ENCODE measurements at places on chromosomes 13 and 19. TPM values are rescaled to one million over a fixed set of nuclear protein-coding genes. Genes with fewer than 3 reads are reported as not detected.

Gene EXOSC5
- 23.0 TPM for total RNA-seq

Gene ZNF491
- total RNA-seq, result not detected

GRCh38 chr19:17831419-17831888 lies 10.1 kb upstream of the INSL3 start:
- DNase-seq, result no peak

GRCh38 chr19:31963746-31964145 lies 381.7 kb upstream of the ZNF507 start:
- DNase-seq, result no peak

DNA sequence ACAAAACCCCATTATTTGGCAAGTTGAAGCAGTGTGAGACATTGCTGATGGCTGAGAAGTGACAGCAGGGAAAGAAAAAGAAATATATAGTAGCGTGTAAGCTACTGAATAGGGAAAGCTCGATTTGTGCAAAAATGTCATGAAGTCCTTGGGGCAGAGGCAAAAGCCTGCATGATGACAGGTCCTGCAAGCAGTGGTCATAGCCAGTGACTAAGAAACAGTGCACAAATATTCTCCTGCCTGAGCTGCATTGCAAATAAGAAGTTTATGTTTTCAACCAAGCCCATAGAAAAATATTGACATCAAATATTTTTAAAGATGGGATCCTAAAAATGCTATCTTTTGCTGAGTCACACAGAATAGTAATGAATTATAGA lies 270.0 kb downstream of the SLITRK6 start:
- no peak for DNase-seq

- no peak for DNase-seq
Observed at GRCh38 chr13:67306742-67307141, 76.6 kb upstream of the PCDH9 start.

Gene CYP2F1
- total RNA-seq, result not detected

GRCh38 chr13:76764916-76765315 lies 121.3 kb downstream of the KCTD12 start:
- DNase-seq, result no peak

GRCh38 chr13:98478189-98479129 lies 98.4 kb downstream of the STK24 start:
- peak; percentile 59 for DNase-seq

Gene ZMYM5
- total RNA-seq, result 14.4 TPM

- no peak for DNase-seq
Observed at GRCh38 chr19:2193807-2194206, 30.1 kb downstream of the DOT1L start.

DNA sequence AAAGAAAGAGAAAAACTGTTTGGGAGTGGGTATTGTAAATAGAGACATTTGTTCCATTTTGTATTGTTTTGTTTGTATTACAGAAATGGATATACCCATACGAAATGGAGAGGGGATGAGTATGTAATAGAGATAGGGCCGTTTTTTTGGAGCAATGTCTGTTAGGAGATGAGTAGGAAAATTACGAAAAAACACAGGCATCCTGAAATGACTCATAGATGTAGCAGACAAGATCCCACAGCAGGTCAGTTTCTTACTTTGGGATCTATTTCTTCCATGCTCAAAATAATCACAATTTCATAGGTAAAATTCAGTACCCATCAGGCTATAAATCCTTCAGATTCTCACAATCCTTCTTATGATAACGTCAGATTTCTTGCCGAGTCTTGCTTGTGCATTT lies 779.4 kb upstream of the SLITRK1 start:
- no peak for DNase-seq

DNA sequence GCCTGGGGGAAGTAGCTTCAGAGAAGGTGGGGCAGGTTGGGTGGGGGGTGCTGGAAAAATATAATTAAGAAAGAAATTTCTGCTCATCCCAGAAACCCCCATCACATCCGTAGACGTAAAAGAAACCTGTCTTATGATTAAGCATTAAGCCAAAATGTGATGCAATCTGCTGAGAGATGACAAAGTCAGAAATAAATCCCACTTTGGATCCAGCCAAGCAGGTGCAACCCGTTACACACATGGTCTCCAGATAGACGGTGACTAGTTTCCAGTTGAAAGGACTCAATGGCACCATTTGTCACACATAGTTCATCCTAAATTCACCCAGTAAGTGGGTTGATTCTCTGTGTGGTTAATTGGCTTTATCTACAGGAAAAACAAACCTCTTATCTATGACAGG lies 34.1 kb downstream of the PSG5 start:
- DNase-seq, result no peak

Gene KIR3DL2
- not detected for total RNA-seq

DNA sequence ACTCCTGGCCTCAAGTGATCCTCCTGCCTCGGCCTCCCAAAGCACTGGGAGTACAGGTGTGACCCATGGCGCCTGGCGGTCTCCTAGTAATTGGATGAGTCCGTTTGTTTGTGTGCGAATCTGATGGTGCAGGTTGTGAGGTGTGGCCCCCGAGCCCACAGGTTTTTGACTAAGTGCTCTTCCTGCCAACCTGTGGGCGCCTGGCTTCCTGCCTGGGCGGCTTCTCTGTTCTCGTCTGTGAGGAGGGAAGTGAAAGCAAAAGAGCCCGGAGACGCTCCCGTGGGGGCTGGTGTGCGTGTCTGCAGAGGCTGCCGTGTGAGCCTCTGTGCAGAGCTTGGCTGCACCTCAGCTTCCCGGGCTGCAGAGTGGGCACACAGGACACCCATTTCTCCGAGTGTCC lies 10.0 kb downstream of the ARHGAP45 start:
- no peak for DNase-seq

- DNase-seq, result no peak
Observed at GRCh38 chr19:3621689-3622088, 4.9 kb downstream of the CACTIN start.

DNA sequence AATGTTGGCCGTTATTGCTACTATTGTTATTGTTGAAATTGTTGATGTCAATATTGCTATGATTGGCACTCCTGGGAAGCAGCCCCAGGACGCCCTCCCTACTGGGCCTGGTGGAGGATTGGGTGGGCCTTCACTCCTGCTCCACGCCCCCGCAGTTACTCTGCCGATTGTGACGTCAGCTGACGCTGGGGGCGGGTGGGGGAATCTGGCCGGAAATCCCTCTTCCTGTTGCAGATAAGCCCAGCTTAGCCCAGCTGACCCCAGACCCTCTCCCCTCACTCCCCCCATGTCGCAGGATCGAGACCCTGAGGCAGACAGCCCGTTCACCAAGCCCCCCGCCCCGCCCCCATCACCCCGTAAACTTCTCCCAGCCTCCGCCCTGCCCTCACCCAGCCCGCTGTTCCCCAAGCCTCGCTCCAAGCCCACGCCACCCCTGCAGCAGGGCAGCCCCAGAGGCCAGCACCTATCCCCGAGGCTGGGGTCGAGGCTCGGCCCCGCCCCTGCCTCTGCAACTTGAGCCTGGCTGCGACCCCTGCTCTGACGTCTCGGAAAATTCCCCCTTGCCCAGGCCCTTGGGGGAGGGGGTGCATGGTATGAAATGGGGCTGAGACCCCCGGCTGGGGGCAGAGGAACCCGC lies at the start of gene ETV2:
TSS of gene ETV2 (plus strand) at position 231 of the 637 bp plus-strand sequence. CDS start 716 bp downstream, outside the sequence.
- DNase-seq, result no peak

Gene SIGLEC14
- 0.36 TPM for total RNA-seq

DNA sequence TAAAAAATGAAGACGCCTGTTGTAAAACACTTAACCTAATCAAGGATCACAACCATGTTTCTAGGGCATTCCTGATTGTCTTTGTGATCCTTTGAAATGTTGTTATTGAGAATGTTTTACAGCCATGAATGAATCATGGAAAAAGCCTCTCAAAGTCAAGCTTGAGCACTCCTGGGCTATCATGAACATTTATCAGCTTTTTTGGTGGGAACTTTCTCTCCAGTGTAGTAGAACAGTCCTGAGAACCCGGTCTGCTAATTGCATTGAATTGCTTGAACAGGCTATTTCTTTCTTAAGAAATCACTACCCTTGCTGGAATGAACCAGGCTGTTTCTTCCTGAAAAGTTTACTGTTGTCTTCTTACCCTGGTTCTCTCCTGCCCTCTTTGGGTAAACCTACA lies 516.5 kb downstream of the FGF9 start:
- DNase-seq, result no peak

- DNase-seq, result no peak
Observed at GRCh38 chr19:51089786-51090185, 7.1 kb upstream of the KLK14 start.

Data from suprapubic skin (tissue), 4 donors.